Endodermal cell (in vitro differentiated cells): ENCODE measurements at places on chromosomes 13 and 19. TPM values are rescaled to one million over a fixed set of nuclear protein-coding genes. Genes with fewer than 3 reads are reported as not detected.

GRCh38 chr19:45419396-45419795 is 4.3 kb downstream of the ERCC1 start:
- no peaks in the 10 kb centered on the region for H3K4me1 ChIP-seq
- H3K4me3 ChIP-seq, result no peak overlapping the region
- no peaks in the 10 kb centered on the region for H3K27me3 ChIP-seq
- DNase-seq, result peak; percentile 43
- peaks cover 16% of the 10 kb centered on the region for H3K36me3 ChIP-seq
- no peak overlapping the region for H3K27ac ChIP-seq

ZNF841 gene
- total RNA-seq, result 26.5 to 37.7 TPM (median 37.4 TPM) in 3 replicates

DNA sequence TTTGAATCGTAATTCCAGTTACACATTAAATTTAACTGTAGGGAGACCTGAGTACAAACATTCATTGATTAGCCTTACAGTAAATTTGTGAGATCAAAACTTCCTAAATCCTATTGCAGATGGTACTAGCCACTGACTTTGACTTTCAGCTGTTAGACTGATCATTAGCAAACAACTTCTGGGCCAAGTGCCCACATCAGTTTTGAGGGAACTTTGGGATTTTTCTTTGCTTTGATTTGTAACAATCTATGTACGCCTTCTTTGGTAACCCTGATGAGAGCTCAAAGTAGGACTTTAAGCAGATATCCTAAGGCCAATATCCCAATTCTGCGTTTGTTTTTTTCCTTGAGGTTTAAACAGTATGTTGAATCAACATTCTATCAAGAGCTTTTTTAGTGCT is 131.5 kb downstream of the DLEU7 start:
- no peak overlapping the region for H3K27ac ChIP-seq
- no peak for DNase-seq
- H3K27me3 ChIP-seq, result peaks cover 37% of the 10 kb centered on the region

GRCh38 chr19:15463861-15464371 is 428 bp downstream of the RASAL3 start:
- H3K27me3 ChIP-seq, result peaks cover 34% of the 10 kb centered on the region
- peak; percentile 70 for DNase-seq
- no peaks in the 10 kb centered on the region for H3K4me1 ChIP-seq
- no peaks in the 10 kb centered on the region for H3K36me3 ChIP-seq
- no peak overlapping the region for H3K27ac ChIP-seq

GRCh38 chr13:97339019-97339987 is 94.7 kb upstream of the RAP2A start:
- no peak overlapping the region for H3K27ac ChIP-seq
- peaks cover 4% of the 10 kb centered on the region for H3K4me1 ChIP-seq
- H3K27me3 ChIP-seq, result no peaks in the 10 kb centered on the region
- DNase-seq, result no peak

GRCh38 chr13:24683838-24684599 is 3.8 kb downstream of the ATP12A start:
- H3K36me3 ChIP-seq, result no peaks in the 10 kb centered on the region
- H3K4me1 ChIP-seq, result peaks cover 6% of the 10 kb centered on the region
- H3K4me3 ChIP-seq, result no peak overlapping the region
- H3K27ac ChIP-seq, result no peak overlapping the region
- DNase-seq, result peak; percentile 95

COX6B1 gene
- 445 to 457 TPM (median 450 TPM) in 3 replicates for total RNA-seq

GRCh38 chr13:87820241-87820640 is 149.1 kb downstream of the SLITRK5 start:
- H3K36me3 ChIP-seq, result no peaks in the 10 kb centered on the region
- H3K4me3 ChIP-seq, result no peak overlapping the region
- DNase-seq, result no peak
- no peak overlapping the region for H3K27ac ChIP-seq

IGFL2 gene
- 0.84 TPM in 1 of 3 replicates, not detected in the others for total RNA-seq

CACNG6 gene
- total RNA-seq, result 1.8 to 2.8 TPM (median 1.8 TPM) in 3 replicates

DNA sequence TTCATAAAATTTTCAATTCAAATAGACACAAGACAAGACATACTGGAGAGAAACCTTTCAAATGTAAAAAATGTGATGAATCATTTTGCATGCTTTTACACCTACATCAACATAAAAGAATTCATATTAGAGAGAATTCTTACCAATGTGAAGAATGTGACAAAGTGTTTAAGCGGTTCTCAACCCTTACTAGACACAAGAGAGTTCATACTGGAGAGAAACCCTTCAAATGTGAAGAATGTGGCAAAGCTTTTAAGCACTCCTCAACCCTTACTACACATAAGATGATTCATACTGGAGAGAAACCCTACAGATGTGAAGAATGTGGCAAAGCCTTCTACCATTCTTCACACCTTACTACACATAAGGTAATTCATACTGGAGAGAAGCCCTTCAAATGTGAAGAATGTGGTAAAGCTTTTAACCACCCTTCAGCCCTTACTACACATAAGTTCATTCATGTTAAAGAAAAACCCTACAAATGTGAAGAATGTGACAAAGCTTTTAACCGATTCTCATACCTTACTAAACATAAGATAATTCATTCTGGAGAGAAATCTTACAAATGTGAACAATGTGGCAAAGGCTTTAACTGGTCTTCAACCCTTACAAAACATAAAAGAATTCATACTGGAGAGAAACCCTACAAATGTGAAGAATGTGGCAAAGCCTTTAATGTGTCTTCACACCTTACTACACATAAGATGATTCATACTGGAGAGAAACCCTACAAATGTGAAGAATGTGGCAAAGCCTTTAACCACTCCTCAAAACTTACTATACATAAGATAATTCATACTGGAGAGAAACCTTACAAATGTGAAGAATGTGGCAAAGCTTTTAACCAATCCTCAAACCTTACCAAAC is 24.6 kb upstream of the ZNF431 start:
- no peak overlapping the region for H3K27ac ChIP-seq
- H3K4me1 ChIP-seq, result no peaks in the 10 kb centered on the region
- peak overlapping the region; percentile 26 for H3K4me3 ChIP-seq
- peaks cover 86% of the 10 kb centered on the region for H3K36me3 ChIP-seq

GRCh38 chr19:48359123-48359522 is 4.6 kb downstream of the TMEM143 start:
- H3K4me3 ChIP-seq, result no peak overlapping the region
- H3K36me3 ChIP-seq, result no peaks in the 10 kb centered on the region
- no peak for DNase-seq
- H3K27ac ChIP-seq, result no peak overlapping the region
- H3K4me1 ChIP-seq, result no peaks in the 10 kb centered on the region

- H3K4me3 ChIP-seq, result no peak overlapping the region
- H3K36me3 ChIP-seq, result no peaks in the 10 kb centered on the region
- no peak for DNase-seq
- no peaks in the 10 kb centered on the region for H3K27me3 ChIP-seq
- no peak overlapping the region for H3K27ac ChIP-seq
- H3K4me1 ChIP-seq, result no peaks in the 10 kb centered on the region
Measured at GRCh38 chr19:56253737-56254136, 18.8 kb upstream of the EDDM13 start.

NANOS3 gene
- not detected in 3 replicates for total RNA-seq

GRCh38 chr19:45442778-45443461 is 19.2 kb upstream of the ERCC1 start:
- peaks cover 2% of the 10 kb centered on the region for H3K4me1 ChIP-seq
- no peaks in the 10 kb centered on the region for H3K27me3 ChIP-seq
- H3K36me3 ChIP-seq, result no peaks in the 10 kb centered on the region
- DNase-seq, result peak; percentile 87
- peak overlapping the region; percentile 92 for H3K27ac ChIP-seq

ZNF66 gene
- 18.9 to 50.9 TPM (median 48.9 TPM) in 3 replicates for total RNA-seq

DNA sequence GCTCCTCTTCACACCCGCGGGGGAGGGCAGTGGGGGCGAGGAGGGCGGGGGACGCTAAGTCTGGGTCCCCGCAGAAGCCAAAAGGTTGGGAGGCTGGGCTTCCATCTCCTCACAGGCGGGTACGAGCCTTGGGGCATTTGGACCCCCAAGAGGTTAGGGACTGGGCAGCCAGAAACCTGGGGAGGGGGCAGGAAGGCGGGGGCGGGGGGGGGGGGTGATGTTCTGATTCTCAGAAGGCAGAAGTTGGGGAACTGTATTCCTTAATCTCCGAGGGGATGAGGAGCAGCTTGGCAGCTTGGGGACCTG is 5.1 kb downstream of the BCL3 start:
- peaks cover 4% of the 10 kb centered on the region for H3K4me1 ChIP-seq
- peak overlapping the region; percentile 71 for H3K4me3 ChIP-seq
- H3K27me3 ChIP-seq, result peaks cover 52% of the 10 kb centered on the region
- no peak overlapping the region for H3K27ac ChIP-seq

- H3K27ac ChIP-seq, result no peak overlapping the region
- no peak for DNase-seq
- H3K4me1 ChIP-seq, result no peaks in the 10 kb centered on the region
- H3K4me3 ChIP-seq, result no peak overlapping the region
- no peaks in the 10 kb centered on the region for H3K27me3 ChIP-seq
Measured at GRCh38 chr13:88648598-88649373, 977.6 kb downstream of the SLITRK5 start.

DNA sequence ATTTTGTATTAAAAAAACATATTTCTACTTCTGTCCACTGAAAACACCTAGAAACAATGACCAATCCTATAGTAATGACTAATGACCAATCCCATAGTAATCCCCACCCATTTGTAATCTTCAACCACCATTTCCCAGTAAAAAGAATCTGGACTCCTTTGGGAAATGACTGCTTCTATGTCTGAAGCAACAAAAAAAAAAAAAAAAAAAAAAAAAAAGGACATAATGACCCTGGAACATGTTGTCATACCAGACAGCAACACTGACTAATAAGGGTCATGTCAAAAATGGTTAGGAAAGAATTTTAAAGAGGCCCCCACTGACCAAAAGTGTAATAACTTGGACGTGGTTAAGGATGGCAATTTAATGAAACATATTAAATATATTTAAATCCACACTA is 88.3 kb downstream of the TUBA3C start:
- no peaks in the 10 kb centered on the region for H3K4me1 ChIP-seq
- H3K27ac ChIP-seq, result no peak overlapping the region
- no peak for DNase-seq
- H3K36me3 ChIP-seq, result no peaks in the 10 kb centered on the region
- H3K27me3 ChIP-seq, result no peaks in the 10 kb centered on the region

DNA sequence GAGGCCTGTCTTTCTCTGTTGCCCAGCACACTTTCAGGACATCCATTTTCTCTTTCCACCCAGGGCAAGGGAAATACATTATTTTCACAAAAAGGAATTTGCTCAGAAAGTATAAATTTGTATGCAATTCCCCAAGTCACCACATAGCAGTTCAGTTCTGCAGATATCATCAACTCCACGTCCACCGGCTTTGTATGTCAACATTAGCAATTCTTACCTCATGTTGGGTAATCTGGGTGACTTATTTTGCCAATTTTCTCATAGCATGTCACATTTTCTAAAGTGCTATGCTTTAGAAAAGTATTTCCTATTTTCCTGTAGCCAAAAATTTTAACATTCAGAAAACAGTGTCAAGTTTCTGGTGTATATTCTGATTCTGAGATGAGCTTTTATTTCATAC is 501.8 kb downstream of the EFNB2 start:
- no peaks in the 10 kb centered on the region for H3K36me3 ChIP-seq
- H3K4me3 ChIP-seq, result no peak overlapping the region
- H3K27ac ChIP-seq, result no peak overlapping the region
- H3K27me3 ChIP-seq, result no peaks in the 10 kb centered on the region

LINGO3 gene
- 1.0 to 2.1 TPM (median 1.2 TPM) in 3 replicates for total RNA-seq
